ENCODE measurements at places on chromosomes 1 and 21.
A peak's percentile ranks its signal among the peaks of the same experiment; 100 is the strongest.

DNA sequence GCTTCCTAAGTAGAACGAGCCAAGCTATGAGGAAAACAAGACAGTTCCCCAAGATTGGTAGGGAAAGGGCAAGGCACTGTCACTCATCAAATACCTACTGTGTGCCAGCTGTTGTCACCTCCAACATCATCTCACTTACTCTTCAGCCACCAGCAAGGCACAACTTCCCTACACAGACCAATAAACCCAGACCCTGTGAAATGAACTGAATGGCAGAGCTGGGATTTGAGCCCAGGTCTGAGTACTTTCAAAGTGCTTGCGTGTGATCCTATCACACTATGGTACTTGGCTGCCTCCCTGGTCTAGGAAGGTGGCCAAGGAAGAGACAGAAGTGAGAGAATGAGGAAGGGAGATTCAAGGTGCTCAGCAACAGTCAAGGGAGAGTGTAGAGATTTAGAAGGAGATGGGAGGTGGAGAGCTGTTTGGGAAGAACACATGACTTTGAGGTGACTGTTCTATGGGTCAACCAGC, 16.7 kb upstream of the TRIM63 start:
- no peak for DNase-seq

- no peak for DNase-seq
Measured at GRCh38 chr1:99944192-99944591, 25.6 kb upstream of the SLC35A3 start.

GRCh38 chr1:74508449-74508848, 4.0 kb downstream of the LRRC53 start:
- no peak for DNase-seq

GRCh38 chr1:35112668-35113067, 33.5 kb downstream of the ZMYM1 start:
- no peak for DNase-seq

DNA sequence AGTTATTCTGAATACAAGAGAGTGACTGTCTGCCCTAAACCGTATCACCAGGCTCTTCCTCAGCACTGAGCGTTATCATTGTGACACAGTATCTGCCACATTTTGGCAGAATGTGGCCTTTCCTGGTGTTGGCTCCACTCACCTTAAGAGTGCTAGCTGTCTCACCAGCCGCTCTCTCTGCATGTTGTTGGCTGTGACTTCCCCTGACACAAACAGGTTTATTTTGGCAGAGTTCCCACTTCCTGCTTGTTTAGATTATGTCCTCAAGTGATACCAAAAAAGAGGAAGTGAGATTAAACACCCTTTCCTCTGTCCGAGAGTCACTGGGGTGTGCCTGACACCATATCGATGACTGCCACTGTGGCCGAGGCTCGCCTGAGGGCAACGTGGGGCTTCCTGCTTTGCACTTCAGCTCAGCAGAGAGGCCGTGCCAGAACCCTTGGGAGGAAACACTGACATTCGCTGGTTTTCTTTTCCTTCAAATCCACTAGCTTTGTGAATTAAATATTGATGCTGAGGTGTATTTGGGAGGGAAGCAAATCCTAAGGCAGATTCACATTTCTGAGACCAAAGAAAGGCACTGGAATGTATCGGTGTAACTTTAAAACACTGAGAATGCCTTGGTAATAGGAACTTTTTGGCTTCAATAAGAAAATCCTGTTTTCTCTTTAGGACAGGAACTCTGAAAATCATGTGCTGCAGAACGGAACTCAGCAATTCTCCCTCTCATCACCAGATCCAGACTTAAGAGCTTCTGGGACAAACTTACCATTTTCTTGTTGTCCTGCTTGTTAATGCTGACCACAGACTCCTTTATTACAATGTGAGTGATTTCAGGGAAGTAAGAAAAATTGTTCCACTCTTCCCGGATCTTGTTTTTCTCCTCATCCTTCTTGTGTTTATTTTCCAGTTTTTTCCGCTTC, 102.1 kb downstream of the JAK1 start:
- peak; percentile 31 for DNase-seq

DNA sequence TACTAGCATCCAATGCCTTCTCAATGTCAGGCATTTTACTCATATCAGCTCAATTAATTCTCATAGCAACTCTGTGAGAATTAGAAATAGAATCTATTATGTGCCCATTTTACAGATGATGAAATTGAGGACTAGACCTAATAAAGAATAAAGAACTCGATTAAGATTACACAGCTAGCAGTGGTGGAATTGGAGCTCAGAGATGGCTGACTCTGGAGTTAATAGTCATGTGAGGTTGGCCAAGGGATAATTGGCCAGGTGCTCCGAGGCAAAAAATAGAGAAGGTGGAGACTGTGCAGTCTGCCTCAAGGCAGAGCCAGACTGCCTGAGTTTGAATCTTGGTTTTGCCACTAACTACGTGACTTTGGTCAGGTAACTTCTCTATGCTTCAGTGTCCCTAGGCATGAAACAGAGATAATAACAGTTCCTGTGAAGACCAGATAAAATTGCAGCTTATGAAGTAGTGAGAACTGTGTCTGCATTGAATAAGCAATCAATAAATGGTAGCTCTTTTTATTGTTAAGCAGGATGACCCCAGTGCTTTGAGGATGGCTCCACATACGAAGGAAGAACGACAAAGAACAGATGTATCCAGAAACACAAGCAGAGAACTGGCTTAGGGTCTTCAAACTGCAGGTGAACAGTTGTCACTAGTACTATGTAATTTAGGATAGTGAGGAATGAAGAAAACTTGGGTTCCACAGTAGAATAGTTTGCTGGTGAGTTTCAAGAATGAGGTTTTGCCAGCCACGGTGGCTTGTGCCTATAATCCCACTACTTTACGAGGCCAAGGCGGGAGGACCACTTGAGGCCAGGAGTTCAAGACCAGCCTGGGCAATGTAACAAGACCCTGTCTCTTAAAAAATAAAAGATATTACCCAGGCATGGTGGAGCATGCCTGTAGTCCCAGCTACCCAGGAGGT, 6.9 kb upstream of the CCSAP start:
- DNase-seq, result no peak

- DNase-seq, result no peak
Measured at GRCh38 chr1:22341791-22342605, 109.7 kb upstream of the ZBTB40 start.

- DNase-seq, result no peak
Measured at GRCh38 chr1:248618878-248619277, 16.0 kb downstream of the OR2T11 start.

DNA sequence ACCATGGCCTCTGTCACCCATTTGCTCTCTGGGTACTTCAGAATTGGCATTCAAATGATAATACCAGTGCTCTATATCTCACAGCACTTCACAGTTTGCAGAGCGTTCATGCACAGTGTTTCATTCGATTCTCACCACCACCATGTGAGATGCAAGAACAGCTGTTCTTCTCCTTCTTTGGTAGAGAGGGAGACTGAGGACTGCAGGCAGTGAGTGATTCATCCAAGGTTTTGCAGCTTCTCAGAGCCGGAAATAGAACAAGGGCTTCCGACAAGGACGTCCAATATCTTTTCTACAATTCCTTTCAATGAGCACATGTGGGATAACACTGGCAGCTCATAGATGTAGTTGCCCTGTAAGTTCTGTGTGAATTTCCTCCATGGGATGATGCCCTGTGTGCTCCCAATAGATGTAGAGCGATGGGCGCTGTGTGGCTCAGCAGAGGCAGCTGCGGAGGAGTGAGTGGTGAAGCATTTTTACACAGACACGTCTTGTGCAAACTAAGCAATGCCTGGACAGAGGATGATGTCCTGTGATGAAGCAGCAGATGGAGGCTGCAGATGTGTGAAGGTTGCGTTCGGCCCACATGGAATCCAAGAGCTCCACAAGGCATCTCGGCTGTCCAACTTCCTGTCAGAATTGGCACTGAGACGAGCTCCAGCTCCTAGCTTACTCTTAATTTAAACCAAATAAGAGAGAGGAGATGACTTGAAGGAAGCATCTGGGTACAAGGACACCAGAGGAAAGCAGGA, 24.9 kb downstream of the MT1HL1 start:
- no peak for DNase-seq

- no peak for DNase-seq
Measured at GRCh38 chr1:43522431-43522775, 8.3 kb upstream of the PTPRF start.

GRCh38 chr1:246066573-246066972, 440.5 kb downstream of the SMYD3 start:
- no peak for DNase-seq

DNA sequence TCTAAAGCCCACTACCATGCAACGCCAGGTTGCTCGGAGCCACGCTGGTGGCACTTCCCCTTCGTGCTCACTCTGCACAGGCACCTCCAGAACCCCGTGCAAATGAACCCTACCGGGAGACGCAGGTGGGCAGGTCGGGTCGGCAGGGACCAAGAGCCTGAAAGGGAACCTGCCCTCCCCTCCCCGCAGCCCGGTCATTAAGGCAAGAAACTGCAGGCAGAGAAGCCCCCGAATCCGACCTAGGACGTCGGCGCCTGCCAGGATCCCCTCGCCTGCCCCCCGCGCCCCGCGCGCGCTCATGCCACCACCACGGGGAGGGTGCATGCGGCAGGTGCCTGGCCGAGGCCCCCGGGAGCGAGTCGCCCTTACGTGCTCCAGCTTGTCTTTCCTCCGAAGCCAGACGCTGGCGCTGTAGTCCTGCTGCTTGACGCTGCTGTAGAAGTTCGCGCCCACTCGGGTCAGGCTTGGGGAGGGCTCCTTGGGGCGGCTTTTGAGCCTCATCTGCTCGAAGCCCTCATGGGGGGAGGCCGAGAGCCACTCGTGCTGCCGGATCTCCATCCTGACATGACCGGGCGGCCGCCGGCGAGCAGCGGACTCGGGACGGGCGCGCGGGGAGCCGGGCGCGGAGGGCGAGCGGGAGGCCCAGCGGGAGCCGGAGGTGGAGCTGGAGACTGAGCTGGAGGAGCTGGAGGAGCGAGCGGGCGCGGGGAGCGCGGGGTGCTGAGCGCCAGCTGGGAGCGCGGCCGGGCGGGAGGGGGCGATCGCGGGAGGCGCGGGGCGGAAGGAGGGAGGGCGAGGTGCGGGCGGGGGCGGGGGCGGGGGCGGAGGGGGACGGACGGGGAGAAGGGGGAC, 552 bp downstream of the PLD5 start:
- DNase-seq, result no peak

GRCh38 chr1:12565094-12565965, 52.7 kb downstream of the DHRS3 start:
- DNase-seq, result no peak

DNA sequence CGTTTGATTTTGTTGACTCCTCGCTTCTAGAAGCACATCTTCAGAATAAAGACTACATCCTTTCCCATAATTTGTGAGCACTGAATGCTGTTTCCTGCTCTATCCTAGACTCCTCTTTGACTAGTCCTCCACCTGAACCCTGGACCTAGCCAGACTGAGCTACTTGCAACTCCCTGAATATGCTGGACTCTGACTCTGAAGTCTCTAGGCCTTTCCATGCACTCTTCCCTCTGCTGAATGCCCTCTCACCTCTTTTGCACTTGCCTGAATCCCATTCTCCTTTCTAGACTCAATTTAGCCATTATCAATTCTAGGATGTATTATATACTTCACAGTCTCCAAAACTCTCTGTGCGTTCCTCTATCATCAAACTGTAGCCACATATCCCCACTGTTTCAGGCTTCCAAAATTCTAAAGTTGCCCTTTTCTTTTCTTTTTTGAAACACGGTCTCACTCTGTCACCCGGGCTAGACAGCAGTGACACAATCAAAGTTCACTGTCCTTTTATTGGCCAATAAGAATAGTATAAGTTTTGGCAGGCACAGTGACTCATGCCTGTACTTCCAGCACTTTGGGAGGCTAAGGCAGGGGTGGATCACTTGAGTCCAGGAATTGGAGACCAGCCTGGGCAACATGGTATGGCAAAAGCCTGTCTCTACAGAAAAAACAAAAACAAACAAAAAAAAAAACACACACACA, 127.0 kb downstream of the LTN1 start:
- DNase-seq, result no peak

DNA sequence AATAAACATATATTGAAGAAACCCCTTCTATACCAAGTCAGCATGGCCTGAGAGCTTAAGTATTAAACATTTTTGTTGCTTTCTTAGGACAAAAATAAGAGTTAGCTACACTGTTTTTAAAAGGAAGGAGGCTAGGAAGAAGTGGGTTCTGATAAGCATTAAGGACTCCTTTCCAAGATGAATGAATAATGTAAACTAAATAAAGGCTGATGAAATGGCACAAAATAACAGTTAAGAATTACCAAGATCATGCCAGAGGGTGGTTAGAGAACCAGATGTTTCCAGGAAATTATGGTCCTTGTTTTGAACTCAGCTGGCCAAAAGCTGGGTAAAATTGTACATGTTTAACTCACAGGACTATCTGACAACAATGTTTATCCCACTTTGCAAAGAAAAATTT, 114.1 kb upstream of the ETS2 start:
- DNase-seq, result no peak

GRCh38 chr1:34785875-34786470, 5.0 kb downstream of the GJB3 start:
- DNase-seq, result no peak

- DNase-seq, result no peak
Measured at GRCh38 chr1:154474802-154475201, 27.2 kb upstream of the TDRD10 start.

GRCh38 chr1:11796036-11796828, 9.5 kb downstream of the MTHFR start:
- DNase-seq, result no peak

GRCh38 chr1:160877221-160877620, 7.8 kb downstream of the ITLN1 start:
- DNase-seq, result no peak

DNA sequence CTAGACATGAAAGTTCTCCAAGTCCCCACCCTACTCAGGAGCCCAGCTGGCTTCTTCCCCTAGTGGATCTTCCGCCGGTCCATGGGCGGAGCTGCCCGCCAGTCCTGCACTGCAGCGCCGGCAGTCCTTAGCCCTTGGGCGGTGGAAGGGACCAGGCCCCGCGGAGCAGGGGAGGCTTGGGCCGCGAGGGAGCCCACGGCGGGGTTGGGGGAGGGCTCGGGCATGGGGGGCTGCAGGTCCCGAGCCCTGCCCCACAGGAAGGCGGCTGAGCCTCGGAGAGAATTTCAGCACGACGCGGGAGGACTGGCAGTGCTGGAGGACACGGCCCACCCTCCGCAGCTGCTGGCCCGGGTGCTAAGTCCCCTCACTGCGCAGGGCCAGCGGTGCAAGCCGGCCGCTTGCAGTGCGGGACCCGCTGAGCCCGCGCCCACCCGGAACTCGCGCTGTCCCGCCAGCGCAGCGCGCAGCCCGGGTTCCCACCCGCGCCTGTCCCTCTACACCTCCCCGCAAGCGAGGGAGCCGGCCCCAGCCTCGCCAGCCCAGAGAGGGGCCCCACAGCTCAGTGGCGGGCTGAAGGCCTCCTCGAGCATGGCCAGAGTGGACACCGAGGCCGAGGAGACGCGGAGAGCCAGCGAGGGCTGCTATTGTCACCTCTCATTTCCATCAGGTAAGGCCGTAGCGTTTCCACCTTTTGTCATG, 1398.6 kb downstream of the MRPL39 start:
- no peak for DNase-seq

- DNase-seq, result no peak
Measured at GRCh38 chr1:54008876-54009275, 9.1 kb downstream of the LDLRAD1 start.

DNA sequence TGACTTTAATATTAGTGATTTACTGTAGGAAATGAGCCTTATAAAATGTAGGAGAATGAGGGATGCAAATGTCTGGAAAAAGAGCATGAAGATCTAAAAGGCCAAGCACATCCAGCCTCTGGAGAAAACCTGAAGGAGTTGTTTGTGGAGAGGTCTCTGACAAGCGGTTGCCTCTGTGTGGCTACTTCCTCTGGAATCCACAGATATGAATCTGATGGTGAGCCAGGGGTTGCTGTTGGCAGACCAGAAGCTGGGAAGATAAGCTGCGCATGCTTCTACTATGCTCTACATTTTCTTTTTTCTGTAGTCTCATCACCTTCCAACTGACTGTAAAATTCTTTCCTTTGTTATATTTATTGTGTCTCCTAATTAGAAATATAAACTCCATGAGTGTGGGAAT, 248.6 kb downstream of the OLFM3 start:
- DNase-seq, result no peak
